Esophagus mucosa (tissue), 1 donor: ENCODE measurements at places on chromosomes 4 and X. TPM values are rescaled to one million over a fixed set of nuclear protein-coding genes. Genes with fewer than 3 reads are reported as not detected.

CRMP1 gene
- total RNA-seq, result 1.8 TPM

ZNF280C gene
- total RNA-seq, result 2.9 TPM

DNA sequence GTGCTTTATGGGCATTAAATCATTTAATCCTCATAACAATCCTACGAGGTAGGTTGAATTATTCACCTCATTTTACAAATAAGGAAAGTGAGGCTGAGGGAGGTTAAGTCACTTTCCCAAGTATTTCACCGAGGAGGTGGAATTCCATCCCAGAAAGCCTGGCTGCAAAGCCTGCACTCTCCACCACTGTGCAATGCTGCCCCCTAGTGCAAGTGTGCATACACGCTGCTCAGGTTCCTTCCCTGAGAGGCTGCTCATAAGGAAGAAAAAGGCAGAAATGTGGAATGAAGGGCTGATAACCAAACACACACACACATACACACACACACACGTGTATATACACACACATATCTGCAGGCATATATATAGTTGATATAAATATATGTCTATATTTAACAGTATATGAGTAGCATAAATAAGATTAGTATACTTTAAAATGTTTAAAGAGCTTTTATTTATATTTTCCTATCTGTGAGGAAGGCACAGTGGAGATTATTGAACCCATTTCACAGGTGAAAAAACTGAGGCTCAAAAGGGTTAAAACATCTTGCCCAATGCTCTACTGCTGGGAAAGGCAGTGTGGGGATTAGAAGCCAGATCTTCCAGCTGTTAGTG is 714.5 kb upstream of the TENM3 start:
- peak; percentile 79 for ATAC-seq

CLDN22 gene
- total RNA-seq, result 0.16 TPM

GRCh38 chrX:55206162-55206941 is 13.8 kb upstream of the PAGE5 start:
- no peak for ATAC-seq

USP53 gene
- total RNA-seq, result 19.5 TPM

ARHGAP4 gene
- 7.5 TPM for total RNA-seq

- ATAC-seq, result no peak
Measured at GRCh38 chr4:156330436-156331031, 376.9 kb upstream of the CTSO start.

DNA sequence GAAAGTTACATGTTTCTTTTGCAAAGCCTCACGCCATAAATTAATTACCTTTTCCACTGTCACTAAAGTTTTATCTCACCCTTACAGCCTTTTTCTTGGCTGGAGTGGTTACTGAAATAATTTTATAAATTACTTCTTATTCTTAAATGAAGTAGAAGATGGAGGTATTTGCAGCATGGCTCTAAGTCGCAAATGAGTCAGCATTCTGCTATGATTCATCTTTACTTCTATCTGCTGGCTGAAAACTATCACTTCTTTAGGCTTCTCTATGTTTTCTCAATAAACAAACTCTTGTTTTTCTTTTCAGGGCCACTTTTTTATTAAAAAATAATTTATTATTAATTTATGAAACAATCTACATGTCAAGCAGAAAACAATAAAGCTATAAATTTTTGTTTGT is 210.2 kb upstream of the GYPA start:
- ATAC-seq, result no peak

- no peak for ATAC-seq
Measured at GRCh38 chr4:155047755-155048154, 160.7 kb upstream of the NPY2R start.

DNA sequence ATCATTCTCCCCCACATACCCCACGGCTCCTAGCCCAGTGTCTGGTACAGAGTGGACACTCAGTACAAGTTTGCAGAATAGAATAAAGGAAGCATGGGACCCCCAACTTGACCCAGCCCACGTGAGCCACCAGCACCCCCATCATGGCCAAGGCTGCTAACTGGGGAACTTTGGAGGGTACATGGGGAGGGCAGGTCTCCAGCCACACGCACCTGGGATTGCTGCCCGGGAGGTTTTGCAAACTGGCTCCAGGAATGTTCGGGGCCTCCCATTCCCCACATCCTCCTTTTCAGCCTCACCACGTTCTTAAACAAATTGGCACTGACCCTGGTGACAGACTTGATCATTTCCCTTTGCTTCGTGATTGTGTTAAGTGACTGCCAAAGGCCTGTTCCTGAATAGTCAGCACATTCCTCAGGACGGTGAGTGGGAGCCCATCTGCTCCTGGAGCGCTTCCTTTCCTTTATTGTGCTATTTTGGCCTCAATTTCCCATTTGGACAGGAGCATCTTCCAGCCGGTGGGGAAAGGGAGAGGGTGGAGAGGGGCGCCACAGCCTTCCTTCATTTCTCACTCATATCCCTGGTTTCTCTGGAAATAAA is 18.7 kb upstream of the XPNPEP2 start:
- ATAC-seq, result no peak

- ATAC-seq, result no peak
Measured at GRCh38 chr4:165774326-165774725, 98.7 kb upstream of the TLL1 start.

HTN3 gene
- not detected for total RNA-seq

DNA sequence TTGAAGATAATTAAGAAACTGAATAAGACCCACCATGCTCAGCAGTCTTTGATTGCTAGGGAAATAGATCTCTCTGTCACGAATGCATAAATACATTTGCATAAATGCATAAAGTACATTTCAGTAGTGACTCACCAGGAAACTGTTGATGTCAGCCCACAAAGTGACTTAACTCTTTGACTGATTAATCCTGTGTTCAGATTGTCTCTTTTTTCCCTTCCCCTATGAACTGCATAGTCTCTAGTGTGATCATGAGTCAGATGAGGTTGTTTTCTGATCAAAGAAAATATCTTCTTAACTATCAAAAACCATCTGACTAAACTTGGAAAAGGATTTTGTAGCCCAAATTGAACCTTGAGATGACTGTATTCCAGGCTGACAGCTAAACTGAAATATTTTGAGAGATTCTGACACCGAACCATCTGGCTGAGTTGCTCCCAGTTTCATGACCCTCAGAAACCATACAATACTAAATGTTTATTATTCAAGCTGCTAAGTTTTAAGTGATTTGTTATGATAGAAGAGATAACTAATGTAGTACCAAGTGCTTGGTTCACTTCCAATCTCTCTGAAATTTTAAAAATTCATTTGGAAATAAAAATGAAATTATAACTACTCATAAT is 1381.5 kb upstream of the AGA start:
- no peak for ATAC-seq
